ENCODE measurements at places on chromosomes 2 and 18. TPM values are rescaled to one million over a fixed set of nuclear protein-coding genes. Genes with fewer than 3 reads are reported as not detected.

The TXNDC2 gene
- 0.10 TPM for total RNA-seq

The OSGEPL1 gene
- 13.7 TPM for total RNA-seq

The VIT gene
- total RNA-seq: not detected

DNA sequence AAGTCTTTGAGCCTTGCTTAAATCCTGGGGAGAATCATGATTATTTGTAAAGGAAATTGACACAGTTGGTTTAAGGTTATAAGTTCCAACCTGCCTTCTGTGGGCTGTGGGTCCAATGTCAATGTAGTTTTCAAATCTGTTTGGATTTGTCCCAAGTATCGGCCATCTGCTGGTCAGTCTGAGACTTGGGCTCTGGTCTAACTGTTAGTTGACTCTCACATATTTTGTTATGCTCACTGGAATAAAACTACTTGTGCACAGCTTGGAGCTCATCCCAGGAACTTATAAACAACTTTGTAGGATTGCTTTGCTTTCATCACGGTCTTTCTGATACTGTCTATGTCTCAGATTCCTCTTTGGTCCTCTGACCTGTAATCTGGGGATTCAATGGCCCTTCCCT is 1026.2 kb upstream of the ZEB2 start:
- DNase-seq: no peak

- no peak for DNase-seq
Observed at GRCh38 chr18:37524139-37524497, 41.5 kb downstream of the CELF4 start.

DNA sequence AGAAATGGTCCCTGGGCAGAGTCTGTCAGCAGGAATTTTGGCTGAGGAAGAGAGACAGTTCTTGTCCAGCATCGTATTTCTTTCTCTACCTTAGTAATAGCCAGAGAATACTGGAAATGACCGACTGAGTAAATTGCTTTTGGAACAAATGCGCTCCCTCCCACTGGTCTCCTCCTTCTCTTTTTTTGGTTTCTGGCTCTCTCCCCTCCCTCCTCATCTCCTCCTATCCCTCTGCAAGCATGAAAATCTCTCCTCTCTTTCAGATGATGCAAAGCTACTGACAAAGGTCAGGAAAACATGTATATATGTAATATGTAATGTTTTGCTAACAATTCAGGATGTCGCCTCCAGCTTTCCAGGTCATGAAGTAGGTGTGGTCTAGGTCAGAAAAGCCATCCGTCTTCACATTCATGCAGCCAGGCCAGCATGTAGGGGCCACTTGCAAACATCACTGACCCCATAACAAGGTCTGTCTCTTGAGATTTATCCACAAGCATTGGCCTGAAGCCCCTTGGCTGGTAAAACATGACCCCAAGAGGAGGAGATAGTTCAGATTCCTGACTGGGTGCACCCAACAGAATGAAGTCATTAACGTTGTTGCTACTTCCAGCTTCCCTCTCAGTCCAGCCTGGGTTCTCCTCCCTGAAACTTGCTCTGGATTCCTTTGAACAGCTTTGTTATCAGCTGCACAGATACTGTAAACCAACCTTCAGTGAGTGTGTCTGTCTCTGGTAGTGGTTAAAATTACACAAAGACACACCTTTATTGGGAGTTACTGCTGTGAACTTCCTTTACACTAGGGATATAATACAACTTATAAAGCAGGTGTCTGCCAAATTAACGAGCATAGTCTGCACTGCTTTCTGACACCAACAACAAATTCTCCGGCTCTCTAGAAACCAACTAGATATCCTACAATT is 864.4 kb upstream of the KLHL29 start:
- DNase-seq: no peak

GRCh38 chr2:204086167-204086566 is 149.6 kb downstream of the ICOS start:
- DNase-seq: no peak

DNA sequence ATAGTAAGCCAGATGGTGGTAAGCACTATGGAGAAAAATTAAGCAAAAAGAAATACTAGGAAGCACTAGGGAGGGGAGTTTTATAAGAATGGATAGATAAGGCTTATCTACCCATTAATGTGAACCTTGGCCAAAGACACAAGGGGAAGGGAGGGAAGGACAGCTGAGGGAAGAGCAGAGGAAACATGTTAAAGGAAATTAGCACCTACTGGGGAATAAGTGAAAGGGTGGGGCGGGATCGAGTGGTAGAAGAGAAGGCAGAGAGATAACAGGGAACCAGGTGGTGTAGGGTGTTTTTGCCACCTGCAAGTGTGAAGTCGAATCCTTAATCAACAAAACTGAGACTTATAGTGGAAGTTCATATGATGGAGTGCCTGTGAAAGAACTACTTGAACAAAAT is 1.7 kb downstream of the UNC80 start:
- no peak for DNase-seq

- peak; percentile 70 for DNase-seq
Observed at GRCh38 chr18:13159579-13159978, 59.0 kb upstream of the LDLRAD4 start.

GRCh38 chr2:96205888-96206287 is 2.7 kb downstream of the STARD7 start:
- peak; percentile 41 for DNase-seq

DNA sequence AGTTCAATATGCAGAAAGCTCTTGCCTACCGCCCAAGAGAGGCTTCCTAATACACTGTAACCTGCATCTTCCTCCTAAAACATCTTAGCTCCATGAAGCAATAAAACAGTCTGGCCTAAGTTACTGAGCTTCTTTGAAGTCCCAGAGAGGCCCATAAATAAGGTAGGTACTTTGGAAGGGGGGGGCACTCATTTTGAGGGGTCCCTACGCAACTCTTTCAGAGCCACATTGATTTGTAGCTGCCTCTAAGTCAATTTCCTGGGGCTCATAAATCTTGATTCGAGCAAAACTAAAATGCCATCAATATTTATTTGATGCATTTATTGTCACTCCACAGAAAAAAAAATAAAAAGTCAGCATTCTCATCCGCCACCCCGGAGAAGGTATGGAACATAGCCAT is 60.4 kb upstream of the SIX2 start:
- no peak for DNase-seq

DNA sequence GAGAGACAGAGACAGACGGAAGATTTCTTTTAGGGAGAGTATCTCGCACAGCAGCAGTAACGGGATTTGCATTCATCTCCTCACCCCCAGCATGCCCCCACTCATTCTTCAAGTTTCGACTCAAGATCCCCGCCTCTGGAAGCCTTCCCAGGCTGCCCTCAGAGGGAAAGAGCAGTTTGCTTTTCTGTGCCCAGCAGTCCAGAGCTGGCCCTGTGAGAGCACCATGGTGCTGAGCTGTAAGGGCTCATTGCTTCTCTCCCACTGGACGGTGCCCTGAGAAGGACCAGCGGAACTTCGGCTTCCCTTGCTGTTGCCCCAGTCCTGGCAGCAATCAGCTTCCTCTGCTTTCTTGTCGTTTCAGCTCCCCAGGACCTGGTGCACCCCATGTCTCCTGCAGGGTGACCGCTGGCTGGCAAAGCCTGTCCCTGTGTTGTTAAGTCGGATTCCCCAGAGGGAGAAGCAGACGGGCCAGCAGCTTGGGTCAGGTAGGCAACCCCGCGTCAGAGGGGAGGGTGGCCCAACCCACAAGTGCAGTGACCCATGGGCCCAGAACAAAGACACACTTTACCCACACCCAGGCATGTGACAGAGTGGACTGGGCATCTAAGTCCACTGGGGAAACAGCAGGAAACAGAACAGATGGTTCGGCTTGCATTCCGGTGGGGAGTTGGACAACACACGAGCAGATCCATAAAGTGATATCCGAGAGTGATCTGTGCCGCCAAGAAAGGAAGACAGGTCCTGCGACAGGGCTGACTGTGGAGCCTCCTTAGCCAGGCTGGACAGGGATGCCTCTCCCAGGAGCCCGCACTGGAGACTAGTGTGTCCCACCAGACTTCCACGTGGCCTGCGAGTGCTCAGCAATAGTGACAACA is 36.6 kb downstream of the TMEM177 start:
- peak; percentile 73 for DNase-seq

DNA sequence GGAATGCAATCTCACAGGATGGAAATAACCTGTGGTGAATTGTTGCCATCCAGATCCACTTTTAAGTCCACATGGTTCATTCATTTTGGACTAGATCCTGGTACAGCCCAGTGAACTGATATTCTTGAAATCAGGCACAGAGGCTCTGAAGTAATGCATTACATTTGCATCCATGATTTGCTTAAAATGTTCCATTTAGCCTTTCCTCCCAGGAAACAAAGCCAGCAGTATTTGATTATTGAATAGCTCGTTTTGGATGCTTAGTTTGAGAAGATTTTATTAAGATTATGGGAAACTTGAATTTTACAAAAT is 995.8 kb upstream of the CDH2 start:
- no peak for DNase-seq

DNA sequence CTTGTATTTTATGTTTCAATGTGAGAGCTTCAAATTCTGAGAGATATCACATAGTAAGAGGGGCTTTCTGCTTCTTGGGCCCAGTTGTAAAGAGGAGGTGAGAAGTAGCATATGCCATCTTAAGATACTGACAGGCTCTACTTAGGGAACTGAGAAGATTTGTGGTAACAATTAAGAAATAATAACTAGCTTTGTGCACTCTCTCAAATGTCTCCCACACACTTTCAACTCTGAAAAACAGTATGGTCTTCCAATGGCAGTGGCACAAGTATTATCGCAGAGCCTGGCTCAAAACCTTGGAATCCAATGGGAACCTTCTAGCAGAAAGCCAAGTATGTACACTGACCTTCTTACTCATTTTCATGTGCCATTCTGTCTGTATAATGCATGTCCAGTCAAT is 80.3 kb upstream of the FAM237A start:
- DNase-seq: no peak

- peak; percentile 55 for DNase-seq
Observed at GRCh38 chr2:189580241-189580651, 340 bp downstream of the SLC40A1 start.

DNA sequence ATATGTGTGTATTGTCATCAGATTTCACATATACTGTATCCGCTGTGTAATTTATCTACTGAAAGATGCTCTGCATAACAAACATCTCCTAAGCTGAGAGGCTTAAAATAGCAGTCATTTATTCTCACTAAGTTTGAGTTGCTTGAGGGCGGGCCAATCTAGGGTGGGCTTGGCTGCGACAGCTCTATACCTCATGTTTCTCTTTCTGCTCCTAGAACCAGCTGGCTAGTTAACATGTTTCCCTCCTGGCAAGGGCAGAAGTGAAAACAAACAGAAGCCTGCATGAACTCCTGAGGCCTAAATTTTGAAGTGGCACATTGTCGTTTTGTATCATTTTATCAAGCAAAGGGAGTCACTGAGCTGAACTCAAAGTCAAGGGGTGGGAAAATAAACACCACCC is 585.0 kb upstream of the VRK2 start:
- DNase-seq: no peak

DNA sequence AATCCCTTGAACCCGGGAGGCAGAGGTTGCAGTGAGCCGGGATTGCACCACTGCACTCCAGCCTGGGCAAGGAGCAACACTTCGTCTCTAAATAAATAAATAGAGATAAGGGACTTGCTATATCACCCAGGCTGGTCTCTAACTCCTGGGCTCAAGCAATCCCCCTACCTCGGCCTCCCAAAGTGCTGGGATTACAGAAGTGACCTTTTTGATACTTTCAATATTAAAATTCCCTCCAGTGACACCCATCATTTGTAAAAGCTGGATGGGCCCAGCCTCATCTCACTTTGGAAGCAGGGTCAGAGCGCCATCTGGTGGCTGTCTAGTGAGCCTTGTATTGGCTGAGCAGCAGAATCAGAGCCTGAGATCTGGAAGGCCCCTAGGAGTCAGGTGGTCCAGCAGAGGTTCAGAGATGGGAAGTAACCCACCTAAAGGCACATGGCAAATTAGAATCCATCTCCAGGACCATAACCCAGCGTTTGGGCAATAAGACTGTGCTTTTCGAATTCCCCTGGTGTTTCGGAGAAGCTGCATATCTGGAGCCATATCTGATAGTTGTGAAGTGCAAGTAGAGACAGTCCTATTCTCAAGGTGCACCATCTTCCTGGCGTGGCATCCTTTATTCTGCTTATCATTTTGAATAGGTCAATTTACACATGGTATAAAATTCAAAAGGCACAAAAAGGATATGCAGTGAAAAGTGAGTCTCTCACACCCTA is 18.3 kb upstream of the SLC35F6 start:
- DNase-seq: peak; percentile 84

DNA sequence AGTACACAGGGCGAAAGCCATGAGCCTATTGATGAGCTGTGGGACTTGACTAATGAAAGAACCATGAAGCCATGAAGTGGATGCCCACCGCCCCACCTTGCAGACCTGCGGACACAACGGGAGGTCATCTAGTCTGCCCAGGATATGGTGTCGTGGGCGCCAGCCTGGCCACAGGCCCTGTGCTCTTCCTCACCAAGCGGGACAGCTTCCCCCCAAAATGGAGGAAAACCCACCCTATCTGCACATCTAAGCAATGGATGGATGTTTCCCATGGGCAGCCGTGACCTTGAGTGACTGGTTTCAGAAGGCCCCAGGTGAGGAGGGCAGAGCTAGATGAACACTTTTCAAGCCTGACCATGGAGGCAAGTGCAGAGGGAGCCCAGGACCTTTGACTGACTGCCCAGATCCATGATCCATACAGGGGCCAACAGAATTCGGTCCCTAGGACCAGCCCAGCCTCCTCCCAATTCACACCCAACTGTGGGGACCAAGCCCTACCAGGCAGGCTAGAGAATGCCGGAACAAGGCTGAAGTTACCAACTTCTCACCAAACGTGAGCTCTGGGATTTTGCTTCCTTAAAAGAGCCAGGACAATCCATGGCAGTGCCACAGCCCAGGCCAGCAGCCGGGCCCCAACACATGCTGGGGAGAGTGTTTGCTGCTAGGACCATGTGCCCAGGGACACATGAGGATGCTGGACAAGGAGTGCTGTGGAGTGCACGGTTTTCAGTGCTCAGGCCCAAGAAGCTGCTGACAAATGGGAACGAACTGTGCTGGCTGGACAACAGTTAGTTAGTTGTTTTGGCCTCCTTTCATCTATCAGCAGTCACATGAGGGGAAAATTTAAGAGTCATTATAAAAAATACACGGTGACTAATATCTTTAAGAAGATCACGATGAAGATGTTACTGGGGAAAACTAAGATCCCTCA is 249.4 kb downstream of the HDAC4 start:
- no peak for DNase-seq

Measured in myocyte (in vitro differentiated cells).